HTR-8/SVneo (cell line): ENCODE measurements at places on chromosomes 7 and 10.

DNA sequence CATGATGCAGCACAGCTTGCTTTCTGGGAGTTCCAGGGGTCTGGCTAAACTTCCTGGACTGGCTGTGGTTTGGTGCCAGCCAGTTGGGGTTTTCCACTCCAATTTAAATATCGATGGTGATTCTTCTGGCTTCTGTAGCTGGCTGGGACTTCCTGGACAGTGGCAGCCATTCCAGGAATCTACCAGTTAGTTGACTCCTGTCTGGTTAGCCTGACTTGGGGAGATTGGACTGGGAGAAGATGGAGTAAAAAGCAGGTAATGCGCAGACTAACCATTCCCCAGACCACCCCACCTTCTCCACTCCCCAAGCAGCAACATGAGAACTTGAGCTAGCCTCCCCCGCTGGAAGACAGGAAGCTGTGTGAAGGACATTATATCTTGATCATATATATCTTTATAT, 6.3 kb upstream of the PIP4K2A start:
- no peak for DNase-seq

- DNase-seq, result no peak
Measured at GRCh38 chr10:5159126-5159525, 25.8 kb downstream of the AKR1C8 start.

DNA sequence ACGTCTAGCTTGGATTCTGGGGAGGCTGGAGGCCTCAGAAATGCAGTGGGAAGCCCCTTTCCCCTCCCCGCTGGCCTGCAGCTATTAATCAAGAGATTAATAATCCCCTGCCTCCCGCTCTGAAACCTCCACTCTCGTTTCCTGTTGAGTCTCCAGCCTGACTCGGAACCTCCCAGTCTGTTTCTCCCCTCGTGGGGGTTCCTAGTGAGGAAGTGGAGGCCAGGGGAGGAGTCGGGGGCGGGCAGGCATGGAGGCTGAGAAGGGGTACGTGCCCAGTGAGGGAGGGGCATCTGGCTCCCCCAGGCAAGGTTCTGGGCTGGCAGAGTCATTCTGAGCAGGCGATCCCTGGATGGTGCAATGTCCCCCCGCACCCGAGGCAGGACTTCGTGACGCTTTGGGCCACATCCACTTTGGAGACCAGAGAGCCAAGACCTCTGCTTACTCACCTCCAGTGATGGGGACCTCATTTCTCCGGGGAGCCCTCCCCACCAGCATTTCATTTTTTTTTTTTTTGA, 73.6 kb downstream of the COL26A1 start:
- DNase-seq, result no peak

DNA sequence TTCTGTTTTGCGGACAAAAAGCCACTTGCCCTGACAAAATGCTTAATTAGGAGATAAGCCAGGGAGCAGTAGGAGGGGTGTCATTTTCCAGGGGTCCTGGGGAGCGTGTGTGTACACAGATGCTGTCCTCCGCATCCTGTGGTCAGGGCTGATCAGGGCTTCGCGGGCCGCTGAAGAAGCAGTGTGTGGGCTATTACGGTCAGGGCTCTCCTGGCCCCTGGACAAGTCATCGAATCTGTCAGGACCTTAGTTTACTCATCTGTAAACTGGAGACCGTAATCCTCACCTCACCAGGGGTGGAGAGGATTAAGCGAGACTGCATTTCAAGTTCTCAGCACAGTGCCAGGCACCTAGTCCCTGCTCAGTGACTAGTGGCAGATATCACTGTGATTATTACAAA, 26.0 kb upstream of the MXI1 start:
- DNase-seq, result no peak

DNA sequence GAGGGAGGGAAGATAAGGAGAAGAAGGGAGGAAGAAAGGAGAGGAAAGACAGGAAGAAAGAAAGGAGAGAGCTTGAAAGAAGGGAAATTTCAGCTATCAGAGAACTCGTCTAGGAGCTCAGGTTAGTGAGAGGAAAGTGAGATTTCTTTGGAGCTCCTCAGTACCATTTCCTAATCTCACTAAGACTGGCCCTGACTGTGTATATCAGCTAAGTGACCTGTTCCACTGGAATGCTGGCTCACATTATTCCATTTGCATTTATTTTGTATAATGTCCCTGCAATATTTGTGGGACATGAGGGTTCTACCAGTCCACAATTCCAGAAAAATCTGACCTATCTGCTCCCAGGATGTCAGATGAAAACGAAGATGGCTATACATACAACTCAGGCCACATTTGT, 114.7 kb upstream of the CELF2 start:
- DNase-seq, result no peak

DNA sequence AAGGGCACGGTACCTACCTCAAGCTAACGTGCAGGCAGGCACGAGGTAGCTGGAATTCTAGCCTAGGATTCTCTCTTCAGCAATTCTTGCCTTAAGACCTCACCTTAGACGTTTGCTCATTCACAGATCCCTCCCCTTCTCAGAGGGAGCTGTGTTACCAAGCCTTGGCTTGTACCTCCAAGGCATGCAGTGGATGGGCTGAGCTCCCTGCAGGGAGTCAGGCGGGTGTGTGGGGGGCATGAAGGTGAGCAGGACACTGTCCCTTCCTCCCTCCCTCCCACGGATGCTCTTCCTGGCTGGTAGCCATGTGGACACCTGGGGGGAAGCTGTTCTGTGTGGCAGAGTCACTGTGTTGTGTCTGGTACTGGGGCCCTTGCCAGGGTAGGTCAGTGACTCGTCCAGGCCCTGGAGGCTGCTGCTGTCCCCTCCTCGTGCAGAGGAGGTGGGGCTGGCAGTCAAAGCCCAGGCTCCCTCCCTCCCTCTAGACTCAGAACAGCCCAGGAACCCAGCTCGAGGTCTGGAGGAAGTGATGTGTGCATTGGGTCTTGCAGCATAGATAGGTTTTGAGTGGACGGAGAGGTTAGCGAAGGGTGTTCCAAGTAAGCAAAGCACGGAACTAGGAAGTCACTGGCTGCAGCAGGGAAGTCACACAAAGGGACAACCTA, 222.2 kb upstream of the SH2B2 start:
- no peak for DNase-seq

DNA sequence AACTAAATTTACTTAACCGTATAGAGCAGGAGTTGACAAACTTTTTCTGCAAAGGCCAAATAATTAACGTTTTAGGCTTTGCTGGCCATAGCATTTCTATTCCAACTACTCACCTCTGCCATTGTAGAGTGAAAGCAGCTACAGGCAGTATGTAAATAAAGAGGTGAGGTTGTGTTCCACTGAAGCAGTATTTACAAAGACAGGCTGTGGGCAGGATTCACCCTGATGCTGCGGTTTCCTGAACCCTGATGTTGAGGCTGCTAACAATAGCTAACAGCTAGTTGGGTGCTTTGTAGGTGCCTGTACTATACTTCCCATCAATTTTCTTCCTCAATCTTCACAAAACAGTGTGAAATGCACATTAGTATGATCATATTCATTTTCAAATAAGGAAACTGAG, 47.0 kb upstream of the LAMB1 start:
- no peak for DNase-seq

DNA sequence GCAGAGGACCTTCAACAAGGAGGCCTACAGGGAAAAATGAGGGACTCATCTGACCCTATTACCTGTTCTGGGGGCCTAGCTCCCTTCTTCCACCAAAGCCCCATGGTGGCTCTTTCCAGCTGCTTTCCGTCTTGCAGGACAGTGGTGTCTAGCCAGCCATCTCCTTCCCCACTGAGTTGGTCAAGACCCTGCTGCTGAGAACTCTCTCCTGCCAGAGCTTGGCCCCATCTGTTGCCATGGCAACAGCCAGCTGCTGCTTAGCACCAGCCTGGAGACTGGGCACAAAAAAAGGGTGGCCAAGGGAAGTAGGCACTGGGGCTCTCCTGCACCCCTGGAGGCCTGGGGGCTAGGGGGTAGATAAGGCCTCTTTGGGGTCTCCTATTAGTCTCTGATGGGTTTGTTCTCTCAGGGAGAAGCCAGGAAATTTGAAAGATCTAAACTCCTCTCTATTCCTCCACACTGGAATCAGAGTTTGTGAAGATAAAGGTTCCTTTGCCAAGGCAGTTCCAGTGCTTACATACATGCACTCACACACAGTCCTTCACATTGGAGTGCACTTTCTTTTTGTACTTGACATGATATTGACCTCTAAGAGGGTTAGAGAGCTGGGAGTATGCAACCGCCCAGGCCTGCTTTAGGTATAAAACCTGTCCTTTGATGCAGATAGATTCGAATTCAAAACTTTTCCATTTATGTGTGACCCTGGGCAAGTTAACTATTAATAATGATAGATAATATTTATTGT, 15.8 kb downstream of the TSPAN33 start:
- DNase-seq, result no peak

GRCh38 chr10:65204999-65205398, 1683.8 kb downstream of the REEP3 start:
- DNase-seq, result no peak

DNA sequence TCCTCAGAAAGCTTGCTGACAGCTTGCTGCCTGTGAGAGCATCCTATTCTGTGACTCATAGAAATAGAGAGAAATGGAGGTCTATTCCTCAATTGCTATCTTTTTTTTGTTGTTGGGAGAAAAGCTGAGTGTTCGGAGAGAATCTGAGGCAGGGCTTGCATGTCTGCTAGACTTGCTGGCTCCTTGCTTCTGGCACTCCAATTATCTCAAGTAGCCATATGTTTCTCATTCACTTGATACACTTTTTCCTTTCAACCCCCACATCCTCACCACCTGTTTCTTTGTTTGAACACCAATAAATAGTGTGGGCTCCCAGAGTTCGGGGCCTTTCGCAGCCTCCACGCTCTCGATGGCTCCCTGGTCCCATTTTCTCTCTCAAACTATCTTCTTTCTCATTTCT, 172.2 kb downstream of the SH2D4B start:
- no peak for DNase-seq

DNA sequence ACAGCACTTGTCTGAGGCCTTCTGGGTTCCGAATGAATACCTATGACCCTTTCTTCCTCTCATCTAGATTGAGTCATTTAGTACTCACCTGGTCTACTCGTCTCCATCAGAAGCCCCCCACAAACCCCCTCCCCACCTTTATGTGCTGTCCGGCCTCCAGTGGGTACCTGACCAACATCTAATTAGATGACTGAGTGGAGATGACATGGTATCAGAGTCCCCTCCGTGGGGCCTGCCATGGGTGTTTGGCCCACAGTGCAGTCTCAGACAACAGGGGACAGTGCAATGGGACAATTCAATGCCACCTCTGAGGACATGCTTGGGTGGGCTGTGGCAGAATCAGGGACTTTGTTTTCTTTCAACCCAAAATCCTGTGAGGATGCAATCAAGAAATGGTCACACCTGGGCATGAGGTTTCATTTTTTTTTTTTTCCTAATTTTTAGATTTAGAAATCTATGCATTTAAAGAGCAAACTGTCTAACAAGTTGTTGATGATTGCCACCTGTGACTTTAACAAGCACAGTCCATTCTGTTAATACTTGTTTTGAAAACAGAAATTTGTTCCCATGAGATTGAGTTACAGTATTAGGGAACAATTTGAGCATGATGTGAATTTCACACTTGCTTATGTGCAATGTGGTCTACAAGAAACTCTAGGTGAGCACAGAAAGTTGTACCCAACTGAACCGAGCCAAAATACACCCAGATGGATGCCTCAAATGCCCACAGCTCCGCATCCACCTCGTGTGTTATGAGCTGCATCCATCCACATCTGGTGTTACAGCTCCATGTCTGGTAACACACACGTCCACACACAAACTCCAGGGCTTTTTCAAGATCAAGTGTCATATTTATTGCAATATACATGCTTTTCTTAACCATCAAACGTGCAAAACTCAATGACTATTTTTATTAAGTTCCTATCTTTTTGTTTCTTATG, 27.5 kb downstream of the GPRIN2 start:
- no peak for DNase-seq

- no peak for DNase-seq
Measured at GRCh38 chr7:136523571-136523970, 344.9 kb upstream of the CHRM2 start.

GRCh38 chr7:114048386-114049235, 129.8 kb upstream of the PPP1R3A start:
- peak; percentile 12 for DNase-seq

GRCh38 chr7:106165337-106165736, 53.2 kb upstream of the SYPL1 start:
- no peak for DNase-seq

DNA sequence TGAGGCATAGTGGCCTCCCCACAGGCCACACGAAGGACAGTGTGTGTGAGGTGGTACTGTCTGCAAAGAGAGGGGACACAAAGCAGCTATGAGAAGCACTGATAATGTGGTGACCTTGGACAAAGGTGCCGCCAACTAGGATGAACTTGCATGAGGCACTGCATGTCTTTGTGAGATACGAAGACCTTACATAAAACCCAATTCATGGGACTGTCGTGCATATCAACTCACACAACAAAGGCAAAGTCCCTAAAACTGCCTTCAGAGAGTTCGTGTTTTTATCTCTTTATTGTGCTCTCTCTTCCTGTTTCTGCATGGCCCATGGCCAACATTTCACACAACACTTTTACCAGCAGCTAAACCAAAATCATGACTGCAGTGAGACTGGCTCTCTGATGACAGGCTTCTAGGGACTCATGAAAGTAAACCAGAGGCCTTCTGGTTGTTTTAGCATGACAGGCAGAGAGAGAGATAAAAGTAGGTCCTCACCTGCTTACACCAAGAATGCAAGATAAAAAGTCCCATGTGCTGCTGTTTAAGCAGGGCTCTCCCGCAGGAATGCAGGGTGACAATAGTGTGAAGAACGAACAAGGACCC, 347.8 kb downstream of the ELMO1 start:
- DNase-seq, result no peak

- DNase-seq, result no peak
Measured at GRCh38 chr10:21824409-21824808, 179.1 kb downstream of the DNAJC1 start.

- DNase-seq, result no peak
Measured at GRCh38 chr10:132064082-132064755, 1.5 kb upstream of the JAKMIP3 start.

- peak; percentile 77 for DNase-seq
Measured at GRCh38 chr10:46255801-46256747, 30.7 kb upstream of the ANTXRL start.

GRCh38 chr10:125868372-125868975, 12.6 kb downstream of the DHX32 start:
- peak; percentile 22 for DNase-seq

- peak; percentile 43 for DNase-seq
Measured at GRCh38 chr7:80379034-80379982, 132.6 kb downstream of the GNAT3 start.

DNA sequence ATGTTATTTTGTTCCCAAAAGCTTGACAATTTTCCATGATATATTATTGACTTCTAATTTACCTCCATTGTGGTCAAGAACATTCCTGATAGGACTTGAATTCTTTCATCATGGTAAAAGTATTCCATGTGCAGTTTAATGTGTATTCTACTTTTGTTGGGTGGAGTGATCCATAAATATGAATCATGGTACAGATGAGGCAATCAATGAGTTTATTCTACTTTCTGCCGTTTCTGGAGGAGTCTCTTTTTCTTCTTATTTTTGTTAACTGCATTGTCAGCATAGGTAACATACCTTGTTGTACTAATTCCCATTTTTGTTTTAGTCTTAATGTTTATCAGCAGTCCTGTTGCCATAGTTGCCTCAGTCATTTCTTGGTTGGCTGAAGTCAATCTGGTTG, 69.6 kb downstream of the SHOC2 start:
- no peak for DNase-seq

- DNase-seq, result no peak
Measured at GRCh38 chr7:28812616-28813015, 145.5 kb downstream of the TRIL start.

GRCh38 chr10:68871731-68872342, 29.3 kb upstream of the DDX50 start:
- no peak for DNase-seq
